ENCODE measurements at places on chromosomes 4 and X.
A peak's percentile ranks its signal among the peaks of the same experiment; 100 is the strongest.

GRCh38 chr4:53785996-53786395, 194.7 kb upstream of the LNX1 start:
- DNase-seq, result no peak

DNA sequence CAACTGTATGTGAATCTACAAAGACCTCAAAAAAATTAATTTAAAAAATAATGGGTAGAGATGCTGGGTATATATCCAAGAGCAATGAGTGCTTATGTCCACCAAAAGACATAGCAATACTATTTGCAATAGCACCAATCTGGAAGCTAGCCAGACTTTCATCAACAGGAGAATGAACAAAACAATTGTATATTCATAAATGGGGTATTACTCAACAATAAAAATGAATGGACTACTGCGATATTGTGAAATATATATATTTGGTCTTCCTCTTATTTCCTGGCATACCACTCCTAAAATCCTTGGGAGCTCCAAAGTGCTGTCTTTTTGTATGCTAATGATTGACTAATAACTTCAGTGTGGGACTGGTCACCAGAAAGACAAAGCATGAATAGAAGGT, 77.5 kb downstream of the MSN start:
- no peak for DNase-seq

DNA sequence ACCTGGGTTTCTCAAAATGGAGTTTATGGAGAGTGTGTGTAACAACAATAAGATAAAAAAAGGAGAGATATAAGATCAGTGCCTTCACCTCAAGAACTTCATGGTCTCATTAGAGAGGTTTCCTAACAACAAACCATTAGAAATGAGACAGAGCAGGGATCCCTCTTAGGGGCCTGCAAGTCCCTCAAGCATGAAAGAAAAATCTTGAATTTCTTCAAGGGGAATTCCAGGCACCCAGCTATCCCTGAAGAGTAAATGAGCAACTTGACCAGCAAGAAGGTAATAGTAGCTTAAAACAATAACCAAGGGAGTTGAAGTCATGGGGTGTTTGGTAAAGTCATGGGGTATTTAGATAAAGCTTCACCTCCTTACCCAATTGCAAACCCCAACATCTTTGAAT, 49.7 kb upstream of the TLR3 start:
- no peak for DNase-seq

- DNase-seq, result peak; percentile 25
These were observed 795 bp upstream of the SH3KBP1 start for GRCh38 chrX:19887911-19888879.

DNA sequence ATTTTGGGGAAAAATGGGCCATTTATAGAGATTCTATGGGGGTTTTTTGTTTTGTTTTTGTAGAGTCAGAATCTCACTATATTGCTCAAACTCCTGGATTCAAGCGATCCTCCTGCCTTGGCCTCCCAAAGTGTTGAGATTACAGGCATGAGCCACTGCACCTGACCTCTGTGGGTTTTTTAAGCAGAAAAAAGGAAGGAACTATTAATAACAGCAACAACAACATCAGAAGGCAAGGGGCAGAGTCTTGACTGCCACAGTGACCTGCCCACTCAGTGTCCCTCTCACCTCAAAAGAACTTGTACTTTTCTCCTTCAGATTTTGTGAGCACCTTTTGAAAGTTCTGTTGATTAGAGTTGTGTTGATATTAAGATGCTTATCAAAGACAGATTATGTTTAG, 48.1 kb downstream of the FNIP2 start:
- no peak for DNase-seq

- DNase-seq, result no peak
These were observed 734.3 kb downstream of the STIM2 start for GRCh38 chr4:27594922-27595321.

DNA sequence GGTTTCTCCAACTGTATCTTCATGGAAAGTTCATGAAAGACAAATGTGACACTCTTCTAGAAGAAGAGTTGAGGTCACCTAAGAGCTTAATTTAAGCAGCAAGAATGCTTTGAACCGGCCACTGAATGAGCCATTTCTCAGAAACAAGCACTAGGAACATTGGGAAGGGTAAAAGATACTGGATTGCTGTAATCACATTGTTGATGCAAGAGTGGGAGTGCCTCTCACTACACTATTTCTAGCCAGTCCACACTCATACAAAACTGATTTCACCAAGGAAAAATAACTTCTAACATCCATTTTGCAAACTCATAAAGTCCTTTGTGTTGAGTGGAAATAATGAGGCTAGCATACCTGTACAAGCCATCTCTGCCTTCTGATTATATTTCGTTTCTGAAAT, 220.3 kb downstream of the RELL1 start:
- no peak for DNase-seq

DNA sequence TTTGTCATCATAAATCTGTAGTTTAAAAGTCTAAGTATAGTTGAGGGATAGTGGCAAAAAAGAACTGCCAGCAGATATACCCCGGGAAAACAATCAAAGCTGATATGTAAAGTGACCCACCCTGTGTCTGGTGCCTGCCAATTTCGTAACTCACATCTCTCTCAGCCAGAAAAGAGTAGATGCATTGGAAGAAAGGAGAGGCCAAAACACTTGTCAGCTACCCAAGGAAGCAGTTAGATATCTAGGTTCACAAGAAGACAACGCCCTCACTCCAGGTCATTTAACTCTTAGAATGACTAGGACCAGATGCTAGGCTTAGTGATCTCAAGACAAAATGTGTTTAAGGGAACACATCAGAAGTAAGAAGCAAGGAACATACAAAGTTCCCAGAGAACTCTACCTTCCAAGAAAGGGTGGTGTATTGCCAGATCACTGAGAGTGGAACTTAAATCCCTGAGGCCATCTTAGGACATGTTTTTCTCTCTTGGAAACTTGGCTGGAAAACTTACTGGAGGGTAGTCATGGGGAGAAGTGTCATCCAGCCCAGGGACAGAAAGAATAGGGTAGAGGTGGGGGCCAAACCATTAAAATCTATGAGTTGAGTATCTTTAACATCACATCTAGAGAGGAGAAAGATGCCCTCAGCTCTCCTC, 125.9 kb downstream of the SHISA3 start:
- no peak for DNase-seq
